Right ventricle myocardium superior (tissue), 1 donor: ENCODE measurements at places on chromosomes 7 and 10.

DNA sequence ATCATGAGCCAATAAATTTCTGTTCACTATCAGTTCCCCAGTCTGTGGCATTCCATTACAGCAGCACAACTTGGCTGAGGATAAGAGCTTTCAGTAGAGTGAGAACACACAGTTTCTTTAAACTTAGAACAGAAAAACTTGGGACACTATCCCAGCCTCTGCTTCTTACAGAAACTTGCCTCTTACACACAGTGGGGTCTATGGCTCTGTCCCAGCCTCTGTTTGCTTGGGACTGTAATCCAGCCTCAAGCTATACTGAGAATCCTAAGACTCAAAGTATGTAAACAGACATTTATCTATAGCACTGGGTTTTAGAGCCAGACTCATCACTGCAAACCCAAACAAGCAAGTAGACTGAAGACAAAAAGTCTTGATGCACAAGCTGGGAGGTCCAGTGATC is 355.8 kb upstream of the VSTM2A start:
- DNase-seq: no peak

GRCh38 chr7:140261522-140261921 is 84.7 kb upstream of the KDM7A start:
- DNase-seq: no peak

- DNase-seq: no peak
Observed at GRCh38 chr7:143363016-143363937, 764 bp upstream of the FAM131B start.

GRCh38 chr7:140542228-140542603 is 62.9 kb upstream of the MKRN1 start:
- peak; percentile 77 for DNase-seq

DNA sequence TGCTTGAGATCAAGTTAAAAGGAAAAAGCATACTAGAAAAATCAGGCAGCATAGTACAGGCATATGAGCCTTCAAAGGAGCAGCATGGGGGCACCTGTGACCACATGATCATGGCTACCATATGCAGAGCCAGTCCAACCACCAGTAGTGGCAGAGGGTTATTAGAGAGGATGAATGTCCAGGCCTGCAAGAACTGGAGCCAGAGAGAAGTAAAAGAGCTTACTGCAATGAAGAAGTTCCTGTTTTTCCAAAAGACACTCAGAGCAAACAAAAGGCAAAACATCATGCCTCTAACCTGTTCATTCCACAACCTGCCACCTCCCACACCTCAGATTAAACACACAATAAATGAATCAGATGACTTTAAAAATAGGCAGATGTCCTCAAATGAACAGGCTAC is 99.6 kb upstream of the NAMPT start:
- no peak for DNase-seq

DNA sequence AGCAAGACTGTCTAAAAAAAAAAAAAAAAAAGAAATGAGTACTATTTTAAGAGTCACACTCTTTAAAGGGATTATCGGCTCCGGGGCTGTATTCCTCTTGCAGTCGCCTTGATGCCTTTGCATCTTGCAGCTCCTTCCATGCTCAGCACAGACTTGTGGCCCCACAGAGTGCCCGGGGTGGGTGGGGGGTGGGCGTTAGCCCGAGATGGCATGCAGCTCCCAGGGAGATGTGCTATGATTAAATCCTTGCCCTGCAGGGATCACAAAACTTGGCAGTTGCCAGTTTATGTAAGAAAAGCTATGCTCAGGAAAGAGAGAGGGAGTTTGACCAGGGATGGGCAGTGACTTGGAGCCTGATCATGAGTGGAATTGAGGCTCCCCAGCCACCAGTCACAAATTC is 81.9 kb downstream of the CCDC3 start:
- DNase-seq: no peak

DNA sequence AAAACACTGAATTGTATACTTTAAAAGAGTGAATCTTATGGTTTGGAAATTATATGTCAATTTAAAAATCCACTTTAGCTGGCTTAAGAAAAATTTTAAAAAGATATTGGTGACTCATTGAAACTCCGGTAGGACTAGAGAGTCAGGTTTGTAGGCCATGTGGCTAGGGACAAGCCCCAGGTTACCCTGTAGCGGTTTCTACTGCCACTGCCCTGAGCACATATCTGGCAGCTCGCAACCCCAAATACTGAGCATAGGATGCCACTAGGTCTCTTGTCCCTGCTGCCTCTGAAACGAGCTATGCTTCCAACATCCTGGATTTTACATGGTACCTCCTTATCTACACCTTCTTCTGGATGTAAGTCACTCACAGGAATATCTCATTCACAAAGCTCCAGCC is 1.4 kb upstream of the MGAM2 start:
- no peak for DNase-seq

DNA sequence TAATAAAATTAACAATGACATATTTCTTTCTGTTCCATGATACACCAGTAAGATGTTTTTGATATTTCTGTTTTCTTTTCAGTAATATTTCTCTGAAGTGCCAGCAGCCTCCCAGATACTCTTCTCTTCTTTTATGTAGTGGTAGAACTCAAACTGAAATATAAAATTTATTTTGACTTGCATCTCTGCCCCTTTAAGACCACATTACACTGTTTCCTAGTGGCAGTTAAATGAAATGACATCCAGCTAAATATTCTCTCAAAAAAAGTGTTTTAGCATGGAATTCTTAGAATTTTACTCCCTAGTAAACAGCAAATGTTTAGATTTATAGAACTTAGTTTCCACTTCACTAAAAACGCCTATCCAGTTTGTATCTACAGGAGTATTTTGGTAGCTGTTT is 237.2 kb upstream of the MTPN start:
- no peak for DNase-seq

DNA sequence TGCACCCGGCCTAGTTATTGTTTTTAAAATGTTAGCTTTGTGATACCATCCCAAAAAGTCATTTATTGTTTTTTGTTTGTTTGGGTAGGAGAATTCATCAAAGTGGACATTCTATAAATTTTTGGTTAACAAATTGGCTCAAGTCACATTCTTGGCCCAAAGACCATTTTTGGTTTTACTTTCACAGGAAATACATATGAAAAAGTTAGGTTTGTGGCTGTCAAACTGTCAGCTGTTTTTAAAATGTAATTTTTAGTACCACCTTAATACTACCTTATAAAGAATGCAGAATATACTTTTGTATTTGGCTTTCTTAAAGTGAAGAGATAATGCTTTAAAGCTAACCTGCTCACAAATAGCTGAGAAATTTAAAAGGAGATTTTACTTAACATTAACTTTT is 25.1 kb downstream of the TMEM168 start:
- DNase-seq: no peak

GRCh38 chr7:4745971-4746919 is 29.2 kb upstream of the AP5Z1 start:
- DNase-seq: no peak

DNA sequence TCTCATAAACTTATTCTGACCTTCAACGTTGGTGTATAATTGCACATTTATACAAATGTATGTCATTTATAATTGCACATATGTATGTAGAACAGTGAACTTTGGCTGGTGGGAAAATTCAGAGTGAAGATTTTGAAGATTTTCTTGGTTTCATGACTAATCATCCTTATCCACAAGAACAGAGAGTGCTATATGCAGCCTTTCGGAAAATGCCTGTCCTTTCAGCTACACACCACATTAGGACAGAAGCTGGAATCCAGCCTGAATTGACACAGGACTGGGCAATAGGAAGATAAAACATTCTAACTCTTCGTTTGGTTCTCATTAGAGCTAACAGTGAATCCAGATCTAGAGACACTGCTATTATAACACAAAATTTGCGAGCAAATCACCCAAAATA is 166.2 kb downstream of the PDE1C start:
- DNase-seq: no peak

GRCh38 chr10:24390746-24391145 is 181.8 kb downstream of the KIAA1217 start:
- no peak for DNase-seq

DNA sequence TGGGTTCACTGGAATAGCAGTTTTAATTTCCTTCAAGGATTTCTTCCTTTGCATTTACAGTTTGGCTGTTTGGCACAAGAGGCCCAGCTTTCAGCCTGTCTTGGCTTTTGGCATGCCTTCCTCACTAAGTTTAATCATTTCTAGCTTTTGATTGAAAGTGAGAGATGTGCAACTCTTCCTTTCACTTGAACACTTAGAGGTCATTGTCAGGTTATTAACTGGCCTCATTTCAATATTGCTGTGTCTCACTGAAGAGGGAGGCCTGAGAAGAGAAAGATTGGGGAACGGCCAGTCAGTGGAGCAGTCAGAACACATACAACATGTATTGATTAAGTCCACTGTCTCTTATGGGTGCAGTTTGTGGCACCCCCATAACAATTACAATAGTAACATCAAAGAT is 33.9 kb downstream of the PTTG1IP2 start:
- no peak for DNase-seq

GRCh38 chr7:42238709-42239366 is 1.8 kb upstream of the GLI3 start:
- no peak for DNase-seq
